ENCODE measurements at places on chromosomes 13 and 19.

DNA sequence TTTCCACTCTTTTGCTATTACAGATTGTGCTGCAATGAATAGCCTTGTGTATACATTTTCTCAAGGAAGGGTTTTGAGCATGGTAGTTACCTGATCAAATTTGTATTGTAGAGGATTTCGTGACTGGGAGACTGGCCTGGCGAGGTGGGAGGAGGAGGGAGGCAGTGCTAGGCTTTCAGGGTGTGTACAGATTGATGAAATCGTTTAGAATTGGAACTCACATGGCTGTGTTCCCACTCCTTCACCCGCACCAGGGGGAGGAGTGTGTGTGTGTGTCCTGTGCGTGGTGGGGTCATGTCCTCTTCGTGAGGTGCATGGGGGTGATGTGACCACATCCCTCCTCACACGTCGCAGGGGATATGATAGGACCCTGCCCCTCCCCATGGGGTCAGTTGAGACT lies 8.3 kb downstream of the PGLYRP1 start:
- no peak for DNase-seq

DNA sequence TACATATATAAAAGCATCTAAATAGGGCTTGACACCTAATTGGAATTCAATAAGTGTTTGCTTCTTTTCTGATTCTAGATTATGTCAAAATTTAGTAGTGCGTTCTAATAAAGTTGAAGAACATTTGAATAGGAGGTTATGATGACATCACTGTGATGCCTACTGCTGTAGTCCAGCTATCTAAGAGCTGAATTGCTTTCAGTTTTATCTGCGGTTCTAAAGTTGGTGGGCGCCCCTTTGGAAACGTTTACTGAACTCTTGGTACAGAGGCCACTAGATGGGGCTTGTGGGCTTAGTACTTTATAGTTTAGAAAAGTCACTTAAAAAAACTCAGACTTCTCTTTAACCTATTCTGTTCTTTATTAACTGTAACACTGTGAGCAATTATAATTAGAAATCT lies 776.9 kb downstream of the GPC5 start:
- DNase-seq = peak; percentile 62

DNA sequence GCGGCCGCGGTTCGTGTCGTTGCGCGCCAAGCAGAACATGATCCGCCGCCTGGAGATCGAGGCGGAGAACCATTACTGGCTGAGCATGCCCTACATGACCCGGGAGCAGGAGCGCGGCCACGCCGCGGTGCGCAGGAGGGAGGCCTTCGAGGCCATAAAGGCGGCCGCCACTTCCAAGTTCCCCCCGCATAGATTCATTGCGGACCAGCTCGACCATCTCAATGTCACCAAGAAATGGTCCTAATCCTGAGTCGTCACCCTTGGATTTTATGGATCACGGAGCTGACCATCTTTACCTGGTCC lies 475 bp downstream of the MRPL57 start:
- DNase-seq = no peak

GRCh38 chr13:74452176-74452575 lies 318.0 kb upstream of the KLF12 start:
- DNase-seq = no peak

DNA sequence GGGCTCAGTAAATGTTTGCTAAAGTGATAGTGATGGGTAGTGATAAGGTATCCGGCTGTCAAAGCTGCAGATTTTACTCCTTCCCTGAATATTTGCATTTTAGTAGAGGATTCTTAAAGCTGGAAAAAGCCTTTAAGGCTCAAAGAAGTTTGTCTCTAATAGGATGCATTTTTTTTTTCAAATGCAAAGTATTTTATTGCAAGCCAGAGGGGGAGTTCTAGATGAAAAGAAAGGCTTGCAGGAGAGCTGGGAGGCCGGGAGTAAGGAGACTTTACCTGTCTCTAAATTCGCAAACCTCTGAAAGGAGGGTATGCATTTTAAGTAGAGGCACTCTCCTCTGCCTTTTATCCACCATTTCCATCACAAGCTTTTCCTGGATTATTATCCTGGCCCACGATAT lies 100.7 kb upstream of the FNDC3A start:
- DNase-seq = no peak

GRCh38 chr19:2503521-2504109 lies 27.7 kb downstream of the GADD45B start:
- no peak for DNase-seq

DNA sequence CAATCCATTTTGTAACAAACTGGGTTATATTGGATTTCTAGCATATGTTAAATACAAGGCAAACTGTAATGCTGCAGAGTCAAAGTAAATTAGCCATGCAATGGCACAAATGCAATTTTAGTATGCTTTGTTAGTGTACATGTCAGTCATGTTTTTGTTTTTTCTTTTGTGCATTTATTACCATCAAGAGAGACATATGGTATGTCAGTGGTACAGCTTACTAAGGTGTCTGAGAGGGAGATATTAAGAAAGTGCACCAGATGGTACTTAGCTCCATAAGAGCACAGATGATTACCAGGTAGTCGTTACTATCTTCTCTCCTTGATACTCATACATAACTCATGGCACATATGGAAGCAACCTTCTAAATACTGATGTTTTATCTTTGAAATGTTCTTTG lies 550.3 kb downstream of the GPC5 start:
- DNase-seq = no peak

DNA sequence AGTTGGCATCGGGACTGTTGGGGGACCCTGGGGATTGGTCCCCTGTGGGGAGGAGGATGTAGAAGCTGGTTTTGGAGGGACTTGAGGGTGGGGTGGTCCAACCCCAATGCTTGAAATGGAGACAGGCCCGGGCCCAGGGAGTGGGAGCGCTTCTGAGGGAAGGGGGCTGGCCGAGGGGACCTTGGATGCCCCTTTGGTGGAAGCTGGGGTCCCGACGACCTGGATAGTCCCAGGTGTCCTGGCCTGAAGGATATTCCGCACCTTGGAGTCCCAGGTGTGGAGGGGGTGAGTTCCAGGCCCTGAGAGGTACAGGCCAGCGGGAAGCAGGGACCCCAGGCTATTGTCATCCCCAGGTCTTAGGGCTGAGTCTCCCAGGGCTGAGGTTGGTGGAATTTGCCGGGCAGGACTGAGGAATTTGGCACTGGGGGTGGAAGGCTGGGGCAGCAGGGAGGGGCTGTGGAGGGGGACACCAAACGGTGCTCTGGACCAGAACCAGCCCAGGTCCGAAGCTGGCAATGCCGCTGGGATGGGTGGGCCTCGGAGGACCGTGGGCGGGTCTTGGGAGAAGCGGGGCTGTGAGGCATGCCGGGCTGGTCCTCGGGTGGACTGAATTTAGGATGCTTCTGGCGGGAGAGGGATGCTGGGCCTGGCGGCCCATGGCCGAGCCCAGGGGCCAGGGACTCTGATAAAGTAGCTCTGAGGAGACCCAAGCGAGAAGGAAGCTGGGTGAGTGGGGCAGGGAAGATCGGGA lies 1.8 kb downstream of the HDGFL2 start:
- peak; percentile 43 for DNase-seq

DNA sequence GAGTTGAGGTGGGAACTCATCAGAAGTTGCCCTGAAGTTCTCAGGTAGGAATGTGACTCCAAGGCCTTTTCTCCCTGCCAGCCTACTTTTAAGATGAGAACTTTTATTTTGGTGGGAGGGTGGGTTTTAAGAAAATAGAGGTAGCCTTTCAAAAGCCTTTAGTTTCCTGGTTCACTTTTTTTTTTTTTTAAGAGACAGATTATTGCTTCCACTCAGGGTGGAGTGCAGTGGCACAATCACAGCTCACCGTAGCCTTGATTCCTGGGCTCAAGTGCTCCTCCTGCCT lies 3.0 kb downstream of the C19orf67 start:
- DNase-seq = no peak

- DNase-seq = no peak
Observed at GRCh38 chr19:15463861-15464371, 428 bp downstream of the RASAL3 start.

- DNase-seq = no peak
Observed at GRCh38 chr19:50189331-50189730, 14.1 kb upstream of the MYH14 start.

- peak; percentile 58 for DNase-seq
Observed at GRCh38 chr19:39308531-39309304, 11.9 kb downstream of the LRFN1 start.

DNA sequence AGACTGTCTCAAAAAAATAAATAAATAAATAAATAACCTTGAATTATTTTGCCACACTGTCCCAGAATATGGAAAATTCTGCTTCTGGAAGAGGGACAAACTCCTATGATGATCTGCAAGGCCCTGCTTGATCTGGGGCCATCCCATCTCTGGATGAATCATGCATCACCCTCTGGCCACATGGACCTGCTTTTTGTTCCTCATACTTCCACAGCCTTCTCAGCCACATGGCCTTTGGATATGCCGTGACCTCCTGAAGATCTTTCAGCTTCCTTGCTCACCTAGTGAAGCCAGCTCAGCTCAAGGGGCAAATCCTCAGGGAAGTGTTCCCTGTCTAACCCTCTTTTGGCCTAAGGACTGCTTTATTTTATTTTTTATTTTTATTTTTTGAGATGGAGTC lies 10.3 kb downstream of the IER2 start:
- DNase-seq = no peak

GRCh38 chr19:49857061-49857837 lies 6.3 kb downstream of the PTOV1 start:
- peak; percentile 52 for DNase-seq

- DNase-seq = no peak
Observed at GRCh38 chr13:110509971-110510786, 51.3 kb downstream of the RAB20 start.

- no peak for DNase-seq
Observed at GRCh38 chr13:51532736-51533197, 51.5 kb upstream of the WDFY2 start.

GRCh38 chr13:77994166-77994565 lies 75.5 kb upstream of the EDNRB start:
- no peak for DNase-seq

- no peak for DNase-seq
Observed at GRCh38 chr19:14404312-14404711, 14.8 kb downstream of the DDX39A start.

DNA sequence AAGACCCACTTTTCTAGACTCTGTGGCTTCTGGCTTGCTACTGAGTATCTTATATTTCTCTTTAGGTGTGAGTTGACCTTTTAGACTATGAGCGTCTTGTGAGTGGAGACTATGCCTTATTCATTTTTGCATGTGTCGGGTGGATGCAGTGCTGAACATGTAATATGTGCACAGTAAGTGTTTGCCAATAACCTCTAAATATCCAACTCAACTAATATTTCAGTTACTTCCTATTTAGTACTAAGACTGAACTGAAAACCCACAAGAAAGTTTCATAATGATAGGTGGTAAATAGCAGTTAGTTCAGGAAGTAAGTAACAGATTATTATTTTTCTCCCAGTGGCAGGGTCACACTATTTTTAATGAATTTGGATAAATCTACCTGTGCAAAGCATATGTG lies 269.3 kb downstream of the KCNRG start:
- DNase-seq = no peak

GRCh38 chr13:107866032-107866940 lies 349.1 kb downstream of the LIG4 start:
- DNase-seq = peak; percentile 77

GRCh38 chr13:41017817-41018601 lies 1.1 kb downstream of the ELF1 start:
- no peak for DNase-seq

DNA sequence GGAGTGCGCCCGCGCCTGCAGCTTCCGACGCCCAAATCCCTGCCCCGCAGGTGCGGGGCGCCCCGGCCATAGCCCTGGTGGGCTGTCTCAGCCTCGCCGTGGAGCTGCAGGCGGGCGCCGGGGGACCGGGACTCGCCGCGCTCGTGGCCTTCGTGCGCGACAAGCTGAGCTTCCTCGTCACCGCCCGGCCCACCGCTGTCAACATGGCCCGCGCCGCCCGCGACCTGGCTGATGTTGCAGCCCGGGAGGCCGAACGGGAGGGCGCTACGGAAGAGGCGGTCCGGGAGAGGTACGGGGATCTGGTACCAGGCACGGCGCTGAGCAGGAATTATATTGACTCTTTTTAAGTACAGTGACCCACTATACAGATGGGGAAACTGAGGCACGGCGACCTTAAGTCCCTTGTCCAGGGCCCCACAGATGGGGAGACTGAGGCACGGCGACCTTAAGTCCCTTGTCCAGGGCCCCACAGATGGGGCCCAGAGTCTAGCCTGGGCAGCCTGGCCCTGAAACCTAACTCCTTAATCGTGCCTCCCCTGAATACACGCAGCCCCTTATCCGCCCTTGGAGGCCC lies 586 bp downstream of the MRI1 start:
- DNase-seq = peak; percentile 74

- DNase-seq = no peak
Observed at GRCh38 chr13:33577007-33577406, 240.9 kb upstream of the RFC3 start.

DNA sequence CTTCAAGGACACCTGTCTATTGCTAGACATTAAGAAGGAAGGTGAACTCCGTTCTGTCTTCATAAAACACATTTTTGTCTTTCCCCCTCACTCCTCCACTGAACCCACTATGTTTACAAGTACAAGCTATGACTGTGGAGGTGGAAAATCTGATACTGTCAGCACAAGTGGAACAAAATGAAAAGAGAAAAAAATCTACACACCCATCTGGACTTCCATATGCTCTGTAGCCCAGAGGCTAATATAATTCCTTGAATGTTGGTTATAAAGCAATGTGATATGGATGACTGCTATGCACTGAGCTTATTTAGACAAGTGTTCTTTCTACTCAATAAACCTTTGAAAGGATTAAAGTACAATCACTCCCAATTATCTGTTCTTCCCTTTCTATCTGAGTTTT lies 713.5 kb downstream of the DIAPH3 start:
- peak; percentile 15 for DNase-seq

GRCh38 chr19:8017808-8018207 lies 12.4 kb upstream of the ELAVL1 start:
- no peak for DNase-seq

- no peak for DNase-seq
Observed at GRCh38 chr19:18809149-18809868, 18.2 kb upstream of the COMP start.

DNA sequence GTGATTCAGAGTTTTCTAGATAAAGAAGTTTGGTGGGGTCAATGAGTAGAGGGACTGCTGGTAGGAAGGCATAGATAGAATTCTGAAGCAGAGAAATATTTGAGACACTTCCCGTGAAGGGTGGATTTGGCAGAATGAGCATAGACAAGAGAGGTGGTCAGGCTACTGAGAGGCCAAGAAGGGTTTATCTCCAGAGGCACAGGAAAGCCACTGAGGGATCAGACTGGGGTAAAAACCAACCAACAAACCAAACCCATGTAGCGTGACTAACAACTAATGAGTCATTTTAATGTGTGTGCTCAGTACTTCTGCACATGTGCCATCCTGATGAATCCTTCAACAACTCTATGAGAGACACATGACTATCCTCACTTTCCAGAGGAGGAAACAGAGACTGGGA lies 60.0 kb upstream of the SERP2 start:
- DNase-seq = no peak

Measured in SK-N-SH (cell line).